ENCODE measurements at places on chromosomes 3 and 15.

GRCh38 chr15:83694015-83694414, 40.1 kb downstream of the ADAMTSL3 start:
- DNase-seq: no peak

- no peak for DNase-seq
Observed at GRCh38 chr3:171801738-171802589, 8.3 kb downstream of the PLD1 start.

DNA sequence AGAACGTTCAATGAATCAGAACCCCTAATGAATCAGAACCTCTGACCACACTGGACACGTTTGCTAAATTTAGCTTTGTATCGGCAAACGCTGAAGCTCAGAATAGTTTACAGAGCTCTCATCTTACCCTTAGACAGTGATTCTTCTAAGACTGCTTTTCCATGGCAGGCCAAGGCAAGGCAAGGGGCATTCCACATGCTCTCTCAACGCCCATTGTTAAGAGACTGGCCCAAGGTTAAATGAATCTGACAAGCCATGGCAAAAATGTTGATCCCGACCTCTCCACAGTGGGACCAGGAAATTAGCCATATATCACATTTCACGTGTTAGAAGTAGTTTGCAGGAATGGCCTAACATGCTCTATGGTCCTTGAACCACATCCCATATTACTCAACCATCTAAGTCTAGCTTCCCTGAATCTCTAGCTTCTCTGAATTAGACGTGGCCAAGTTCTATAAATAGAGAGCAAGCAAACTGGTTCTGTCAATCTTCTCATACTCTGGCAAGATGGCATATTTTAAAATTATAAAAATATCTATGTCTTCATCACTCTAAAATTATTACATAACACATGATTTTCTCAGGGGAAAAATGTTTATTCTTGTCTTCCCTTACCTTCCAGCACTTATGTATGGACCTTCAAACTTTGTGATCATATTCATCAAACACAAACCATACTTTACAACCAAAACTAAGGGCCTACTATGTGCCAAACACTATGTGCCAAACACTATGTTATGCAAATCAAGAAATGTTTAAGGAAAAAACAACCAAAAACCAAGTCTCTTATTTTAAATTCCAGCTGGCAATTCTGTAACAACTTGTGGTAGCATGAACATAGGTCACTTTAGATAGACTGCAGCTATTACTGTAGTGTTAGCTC, 54.3 kb downstream of the AAGAB start:
- no peak for DNase-seq

DNA sequence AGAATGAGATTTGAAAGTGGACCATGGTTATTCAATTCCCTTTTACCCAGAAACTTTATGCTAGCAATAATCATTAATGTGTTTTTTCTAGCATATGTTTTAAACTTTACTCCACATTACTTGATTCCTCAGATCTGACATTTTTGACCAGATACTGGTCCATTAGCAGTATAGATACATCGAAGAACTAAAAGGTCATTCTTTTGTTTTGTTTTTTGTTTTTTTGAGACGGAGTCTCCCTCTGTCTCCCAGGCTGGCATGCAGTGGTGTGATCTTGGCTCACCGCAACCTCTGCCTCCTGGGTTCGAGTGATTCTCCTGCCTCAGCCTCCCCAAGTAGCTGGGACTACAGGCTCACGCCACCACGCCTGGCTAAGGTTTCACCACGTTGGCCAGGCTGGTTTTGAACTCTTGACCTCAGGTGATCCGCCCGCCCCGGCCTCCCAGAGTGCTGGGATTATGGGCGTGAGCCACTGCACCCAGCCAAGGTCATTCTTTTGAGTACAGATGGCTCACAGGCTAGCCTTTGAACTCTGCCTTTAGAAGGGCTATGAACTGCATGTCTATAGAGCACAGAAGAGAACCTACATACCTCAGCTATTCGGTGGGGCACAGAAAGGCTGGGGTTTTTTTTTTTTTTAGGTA, 28.6 kb downstream of the CHP1 start:
- DNase-seq: no peak

- no peak for DNase-seq
Observed at GRCh38 chr3:151962352-151962751, 88.9 kb downstream of the SUCNR1 start.

DNA sequence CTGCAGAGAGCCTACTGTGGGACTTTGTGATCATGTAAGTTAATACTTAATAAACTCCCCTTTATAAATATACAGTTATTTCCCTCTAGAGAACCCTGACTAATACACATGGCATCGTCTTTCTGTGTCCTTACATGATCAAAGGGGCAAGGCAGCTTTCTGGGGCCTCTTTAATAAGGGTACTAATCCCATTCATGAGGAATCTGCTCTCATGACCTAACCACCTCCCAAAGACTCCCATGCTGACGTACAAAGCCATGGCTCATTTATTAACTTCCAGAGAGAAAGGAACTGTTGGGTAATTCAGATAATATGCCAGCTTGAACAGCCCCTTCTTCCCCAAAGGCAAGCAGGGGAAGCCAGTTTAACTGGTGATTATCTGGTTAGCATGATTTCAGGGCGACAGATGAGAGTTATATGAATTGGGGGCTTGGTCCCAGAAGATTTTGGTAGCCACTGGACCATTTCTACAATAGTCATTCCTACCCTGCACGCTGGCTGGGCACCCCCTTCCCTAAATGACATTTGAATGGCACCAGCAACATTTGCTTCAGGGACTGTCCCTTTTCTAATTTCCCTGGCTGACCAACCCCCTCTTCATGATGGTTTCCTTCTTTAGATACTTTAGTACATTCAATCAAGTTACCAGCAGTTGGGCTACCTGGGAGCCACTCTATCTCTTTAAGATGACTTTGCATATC, 83.6 kb upstream of the C3orf80 start:
- no peak for DNase-seq

- DNase-seq: no peak
Observed at GRCh38 chr15:24752354-24752753, 76.8 kb downstream of the NPAP1 start.

- DNase-seq: no peak
Observed at GRCh38 chr3:181729341-181729869, 17.7 kb downstream of the SOX2 start.

DNA sequence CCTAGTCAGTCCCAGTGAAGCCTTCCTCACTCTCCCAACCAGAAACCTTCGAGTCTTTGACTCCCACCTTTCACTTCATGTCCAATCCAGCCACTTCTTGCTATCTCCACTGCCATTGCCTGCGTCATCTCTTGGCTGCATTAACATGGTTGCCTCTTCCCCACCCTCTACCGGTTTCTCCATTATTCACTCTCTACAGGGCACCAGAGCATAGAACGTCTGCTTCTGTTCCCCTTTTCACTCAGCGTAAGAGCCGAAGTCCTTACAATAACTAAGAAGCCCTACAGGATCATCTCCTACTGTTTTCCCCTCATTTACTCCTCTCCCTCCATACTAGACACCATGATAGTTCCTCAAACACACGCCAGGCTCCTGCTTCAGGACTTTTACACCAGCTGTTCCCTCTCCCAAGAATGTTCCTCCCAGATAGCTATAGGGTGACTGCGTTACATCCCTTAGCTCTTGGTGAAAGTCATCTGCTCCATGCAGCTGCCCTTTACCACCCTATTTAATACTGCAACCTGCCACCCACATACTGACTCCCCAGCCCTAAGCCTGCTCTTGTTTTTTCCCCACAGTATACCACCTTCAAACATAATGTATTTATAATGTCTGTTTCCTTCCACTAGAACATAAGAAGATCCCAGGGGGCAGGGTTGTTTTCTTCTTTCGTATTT, 30.9 kb downstream of the RCN2 start:
- no peak for DNase-seq

- DNase-seq: peak; percentile 13
Observed at GRCh38 chr15:43879386-43880355, 52.9 kb downstream of the WDR76 start.

GRCh38 chr3:113271189-113271588, 59.8 kb downstream of the BOC start:
- no peak for DNase-seq

- no peak for DNase-seq
Observed at GRCh38 chr3:120855665-120856437, 52.2 kb upstream of the STXBP5L start.

DNA sequence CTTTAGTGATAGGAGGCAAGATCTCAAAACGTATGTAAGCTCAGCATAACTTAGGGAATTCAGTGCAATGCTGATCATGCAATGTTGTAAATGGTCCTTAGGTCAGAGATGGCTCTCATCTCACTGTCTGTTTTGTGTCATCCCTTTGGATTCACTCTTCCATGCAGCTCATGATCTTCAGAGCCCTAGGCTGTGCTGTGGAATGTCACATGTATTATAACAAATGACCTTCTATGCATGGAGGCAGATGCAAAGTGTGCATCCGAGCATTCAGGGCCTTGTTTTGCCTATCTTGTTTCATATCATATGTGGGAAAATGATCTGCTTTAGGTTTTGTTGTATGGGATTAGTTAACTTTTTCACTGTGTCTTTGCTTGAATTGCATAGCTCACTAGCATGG, 40.5 kb upstream of the PDZRN3 start:
- no peak for DNase-seq

DNA sequence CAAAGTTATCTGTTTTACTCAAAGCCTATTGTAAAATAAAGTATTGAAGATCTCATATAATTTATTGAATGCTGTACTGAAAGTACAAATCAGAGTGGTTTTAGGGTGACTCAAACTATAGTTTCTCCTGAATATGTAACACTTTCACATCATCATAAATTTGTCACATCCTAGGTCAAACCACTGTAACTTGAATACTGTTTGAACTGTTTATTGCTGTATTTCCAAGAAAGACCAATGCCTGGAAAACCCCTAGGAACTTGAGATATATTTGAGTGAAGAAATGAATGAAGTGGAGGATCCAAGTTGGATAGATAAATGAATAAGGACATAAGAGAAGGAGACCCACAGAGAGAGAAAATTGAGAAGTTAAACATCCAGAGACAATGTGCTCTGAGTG, 348.2 kb downstream of the GRM7 start:
- DNase-seq: no peak

Measured in activated T-cell treated with anti-CD3 and anti-CD28 coated beads, Interleukin-2, amount 50 U/mL, for 48 hours (primary cell).